Myocyte (in vitro differentiated cells): ENCODE measurements at places on chromosomes 13 and 19. TPM values are rescaled to one million over a fixed set of nuclear protein-coding genes. Genes with fewer than 3 reads are reported as not detected.

TPRX2 gene
- not detected in 2 replicates for total RNA-seq

ZNF492 gene
- not detected in 2 replicates for total RNA-seq

SLC7A9 gene
- total RNA-seq = not detected in 2 replicates

INSR gene
- total RNA-seq = 15.4 and 22.8 TPM in 2 replicates

TNNT1 gene
- 4,534 and 4,610 TPM in 2 replicates for total RNA-seq

TMEM145 gene
- 1.6 TPM in 1 of 2 replicates, not detected in the other for total RNA-seq

SLC15A1 gene
- total RNA-seq = not detected in 2 replicates

FCER2 gene
- not detected in 2 replicates for total RNA-seq

PRR20B gene
- total RNA-seq = not detected in 2 replicates

NBEA gene
- total RNA-seq = 4.2 and 7.0 TPM in 2 replicates

DNAAF3 gene
- total RNA-seq = 0.94 and 1.4 TPM in 2 replicates

WDR87 gene
- total RNA-seq = not detected in 2 replicates

MADCAM1 gene
- total RNA-seq = 0.29 and 0.52 TPM in 2 replicates

IGFL2 gene
- total RNA-seq = not detected in 2 replicates

CCDC61 gene
- 7.0 and 10.9 TPM in 2 replicates for total RNA-seq

FFAR2 gene
- total RNA-seq = not detected in 2 replicates

MATK gene
- not detected in 2 replicates for total RNA-seq

LIM2 gene
- total RNA-seq = not detected in 2 replicates

NLRP9 gene
- total RNA-seq = not detected in 2 replicates
